ENCODE measurements at places on chromosomes 12 and 14.

GRCh38 chr12:7732993-7733392, 14.2 kb downstream of the CLEC4C start:
- no peak for DNase-seq

DNA sequence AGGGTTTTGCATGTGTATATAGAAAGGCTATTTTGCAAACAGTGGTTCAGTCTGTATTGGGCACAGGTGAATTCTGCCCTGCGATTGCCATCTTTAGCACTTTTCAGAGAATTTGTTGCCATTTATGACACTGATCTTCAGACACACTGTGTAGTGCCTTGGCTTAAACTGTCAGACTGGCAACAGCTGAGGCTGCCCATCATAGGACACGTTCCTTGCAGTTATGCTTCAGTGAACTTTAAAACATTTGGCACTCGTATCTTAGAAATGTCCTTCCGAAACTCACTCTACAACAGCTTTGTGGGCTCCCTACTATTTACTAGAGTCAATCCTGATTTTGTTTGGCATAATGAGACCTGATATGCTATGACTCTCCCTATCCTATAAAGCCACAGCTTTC, 29.1 kb downstream of the AP5M1 start:
- no peak for DNase-seq

GRCh38 chr14:92581966-92582566, 68.5 kb downstream of the RIN3 start:
- DNase-seq = no peak

DNA sequence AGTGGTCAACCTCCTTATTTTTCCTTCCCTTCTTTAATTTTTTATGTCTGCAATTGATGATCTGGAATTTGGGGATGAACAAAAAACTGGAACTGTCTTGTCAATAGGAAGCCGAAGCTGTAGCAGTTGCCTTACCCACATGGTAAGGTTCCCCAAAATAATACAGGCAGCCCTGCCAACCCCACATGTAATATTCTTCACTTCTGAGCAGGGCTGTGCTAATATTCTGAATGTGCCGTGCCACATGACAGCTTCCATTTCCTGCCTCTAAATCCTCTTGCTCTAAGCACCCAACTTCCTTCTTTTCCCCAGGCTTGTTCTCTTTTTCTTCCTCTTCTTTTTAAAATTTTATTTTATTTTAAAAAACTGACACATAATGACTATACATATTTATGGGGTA, 39.6 kb downstream of the GPATCH2L start:
- DNase-seq = no peak

DNA sequence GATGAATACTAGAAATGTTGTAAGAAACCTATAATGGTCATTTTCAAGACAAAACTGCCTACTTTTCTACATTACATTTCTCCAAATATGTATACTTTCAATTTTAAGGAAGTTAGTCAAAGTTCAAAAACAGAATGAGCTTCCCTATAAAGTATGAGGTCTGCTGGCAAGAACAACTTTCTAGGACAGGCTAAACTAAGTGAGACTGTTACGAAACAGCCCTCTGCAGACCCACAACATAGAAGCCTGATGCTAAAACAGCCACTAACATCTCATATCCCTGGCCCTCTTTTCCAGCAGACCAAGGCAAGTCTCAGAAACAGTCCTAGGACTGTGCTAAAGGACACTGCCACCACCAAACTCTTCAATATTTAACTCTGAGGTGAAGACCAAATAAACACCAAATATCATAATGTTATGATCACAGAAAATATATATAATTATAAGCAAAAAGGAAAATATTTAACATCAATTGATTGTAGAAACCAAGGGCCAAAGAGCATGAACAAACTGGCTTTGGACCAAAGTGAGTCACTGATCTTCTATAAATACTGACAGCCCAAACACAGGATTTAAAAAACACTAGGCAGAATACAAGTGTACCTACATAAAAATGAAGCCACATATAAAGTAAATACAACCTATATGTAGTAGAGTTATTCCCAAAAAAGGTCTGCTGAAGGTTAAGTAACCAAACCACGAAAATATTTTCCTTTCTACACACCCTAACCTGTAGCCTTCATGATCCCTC, 27.7 kb downstream of the PPP4R3A start:
- no peak for DNase-seq

DNA sequence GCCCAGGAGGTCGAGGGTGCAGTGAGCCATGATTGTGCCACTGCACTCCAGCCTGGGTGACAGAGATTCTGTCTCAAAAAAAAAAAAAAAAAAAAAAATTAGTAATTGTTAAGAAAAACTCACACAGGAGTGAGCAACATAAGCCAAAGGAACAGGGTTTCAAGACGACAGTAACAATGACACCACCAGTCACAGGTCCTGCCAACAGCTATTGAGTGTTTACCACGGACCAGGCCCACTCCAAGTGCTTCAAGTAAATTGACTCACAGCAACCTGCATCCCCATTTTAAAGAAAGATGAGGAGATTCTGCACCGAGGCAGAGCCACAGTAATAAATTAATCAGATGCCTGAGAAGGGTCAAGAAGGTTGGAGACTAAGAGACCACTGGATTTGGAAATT, 194.5 kb downstream of the DPF3 start:
- DNase-seq = no peak

DNA sequence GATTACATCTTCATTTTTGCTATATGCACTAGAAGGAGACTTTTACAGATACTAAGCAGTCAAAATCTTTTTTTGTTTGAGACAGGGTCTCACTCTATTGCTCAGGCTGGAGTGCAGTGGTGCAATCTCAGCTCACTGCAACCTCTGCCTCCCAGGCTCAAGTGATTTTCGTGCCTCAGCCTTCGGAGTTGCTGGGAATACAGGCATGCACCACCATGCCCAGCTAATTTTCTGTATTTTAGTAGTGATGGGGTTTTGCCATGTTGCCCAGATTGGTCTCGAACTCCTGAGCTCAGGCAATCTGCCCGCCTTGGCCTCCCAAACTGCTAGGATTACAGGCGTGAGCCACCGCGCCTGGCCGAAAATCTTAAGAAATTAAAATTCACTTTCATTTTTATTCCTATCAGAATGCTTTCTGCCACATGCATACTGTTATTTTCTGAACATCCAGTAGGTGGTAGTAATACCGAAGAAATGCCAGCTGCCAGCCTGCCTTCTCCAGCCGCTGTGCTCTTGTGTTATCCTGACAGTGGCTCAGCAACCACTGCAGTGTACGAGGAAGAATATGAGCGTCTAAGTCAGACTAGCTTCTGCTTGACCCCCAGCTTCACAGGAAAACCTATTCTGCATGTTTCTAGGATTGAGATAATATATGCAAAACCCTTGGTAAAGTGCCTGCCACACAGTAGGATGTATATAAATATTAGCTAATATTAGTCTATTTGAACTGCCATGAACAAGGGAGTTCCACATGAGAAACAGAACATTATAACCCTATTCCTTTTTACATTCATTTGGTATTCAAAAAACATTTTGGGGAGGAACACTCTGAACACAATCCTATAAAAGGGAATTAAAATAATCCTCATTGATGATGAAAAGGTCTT, 54.2 kb downstream of the RPAP3 start:
- DNase-seq = peak; percentile 60

GRCh38 chr14:69048456-69048855, 69.4 kb upstream of the ACTN1 start:
- no peak for DNase-seq

DNA sequence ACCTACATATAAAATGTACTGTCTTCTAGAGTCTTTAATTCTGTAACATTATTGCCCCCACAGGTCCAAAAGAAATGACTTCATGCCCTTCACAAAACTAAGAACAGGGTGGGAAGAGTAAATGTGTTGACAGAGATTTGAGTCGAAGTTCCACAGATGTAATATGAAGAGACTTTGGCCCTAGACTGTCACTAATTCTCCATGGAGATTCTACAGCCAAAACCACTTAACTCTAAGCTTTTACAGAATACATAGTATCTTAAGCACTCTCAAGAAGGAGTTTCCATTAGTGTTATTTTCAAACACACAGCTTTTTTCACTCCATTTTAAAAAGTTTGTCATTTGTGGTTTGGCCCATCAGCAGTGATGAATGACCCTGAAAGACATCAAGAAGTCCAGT, 56.3 kb downstream of the ABCC9 start:
- DNase-seq = no peak

- DNase-seq = no peak
These were observed 5.1 kb downstream of the BCL7A start for GRCh38 chr12:122026706-122027333.

DNA sequence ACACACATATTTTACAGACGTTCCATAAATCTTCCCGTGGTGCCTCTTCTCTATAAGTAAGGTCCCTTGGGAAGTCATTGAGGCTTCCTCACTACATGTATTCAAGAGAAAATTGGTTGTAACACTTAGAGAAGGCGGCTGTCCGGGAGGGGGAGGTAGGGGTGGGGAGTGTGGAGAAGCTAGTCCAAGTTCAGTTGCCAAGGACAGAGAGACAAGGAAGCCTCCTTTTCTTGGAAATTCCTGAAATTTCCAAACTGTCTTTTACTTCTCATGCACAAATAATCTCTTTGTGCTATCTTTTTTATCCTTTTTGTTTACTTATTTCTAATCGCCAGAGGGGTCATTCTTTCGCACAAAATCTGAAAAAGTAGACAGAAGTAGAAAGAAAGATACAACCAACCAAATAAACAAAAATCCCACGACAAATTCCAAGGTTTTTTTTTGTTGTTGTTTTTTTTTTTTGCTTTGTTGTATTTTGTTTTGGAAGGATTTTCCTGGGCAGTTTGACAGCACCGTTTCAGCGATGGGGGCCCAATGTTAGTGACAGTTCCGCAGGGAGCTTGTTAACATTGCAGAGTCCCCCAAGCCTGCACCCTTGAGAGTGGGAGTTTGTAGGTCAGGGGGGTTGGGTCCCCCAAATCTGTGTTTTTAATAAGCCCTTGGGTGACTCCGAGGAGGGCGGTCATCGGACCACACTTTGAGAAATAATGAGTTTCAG, 45.2 kb downstream of the MAP1LC3B2 start:
- DNase-seq = no peak

- DNase-seq = no peak
These were observed 67.3 kb downstream of the GSC start for GRCh38 chr14:94702629-94703028.

DNA sequence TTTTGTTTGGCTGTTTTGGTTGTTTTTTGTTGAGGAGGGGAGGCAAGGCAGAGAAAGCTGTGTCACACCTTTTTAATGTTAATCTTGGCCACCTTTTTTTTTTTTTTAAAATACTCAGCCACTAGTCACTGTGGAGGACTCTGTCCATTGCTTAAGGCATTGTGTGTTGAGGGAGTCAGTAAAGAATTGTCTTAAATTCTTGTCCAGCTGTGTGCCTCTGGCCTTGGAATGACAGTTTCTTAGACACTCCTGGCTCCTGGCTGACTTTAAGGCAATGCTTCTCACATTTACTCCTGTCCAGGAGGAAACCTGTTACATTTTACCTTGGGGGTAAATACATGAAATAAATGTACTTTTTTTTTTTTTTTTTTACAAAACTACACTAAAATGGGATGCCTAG, 18.1 kb upstream of the SMCO2 start:
- no peak for DNase-seq

DNA sequence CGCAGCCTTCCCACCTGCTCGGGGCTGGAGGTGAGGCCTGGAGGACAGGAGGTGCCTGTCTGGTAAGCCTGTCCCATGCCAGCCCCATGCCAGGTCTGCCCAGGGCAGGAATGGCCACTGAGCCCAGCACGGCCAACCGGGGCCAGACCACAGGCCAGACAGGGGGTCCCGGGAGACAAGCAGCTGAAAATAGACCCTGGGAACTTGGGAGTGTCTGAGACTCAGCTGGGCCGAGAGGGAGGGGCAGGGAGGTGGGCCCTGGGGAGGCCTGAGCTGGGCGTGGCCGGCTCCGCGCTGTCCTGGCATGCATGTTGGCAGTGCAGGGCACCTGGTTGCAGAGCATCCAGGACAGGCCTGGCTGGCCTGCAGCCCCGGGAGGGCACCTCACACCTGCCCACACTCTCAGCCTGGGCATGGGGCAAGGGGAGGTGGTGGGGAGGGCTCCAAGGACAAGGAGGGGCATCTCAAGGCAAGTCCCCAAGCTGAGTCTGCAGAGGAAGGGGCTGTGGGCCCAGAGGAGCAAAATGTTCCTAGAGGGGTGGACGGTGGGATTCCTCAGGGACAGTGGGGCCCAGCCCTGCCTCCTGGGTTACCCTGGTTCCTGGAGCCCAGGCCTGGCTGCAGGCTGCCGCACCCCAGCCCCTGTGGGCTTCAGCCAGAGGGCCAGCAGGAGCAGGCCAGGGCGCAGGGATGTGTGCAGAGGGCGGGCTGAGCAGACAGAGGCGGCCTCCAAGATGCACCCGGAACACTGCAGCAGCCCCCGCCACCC, 3.2 kb upstream of the CRIP1 start:
- no peak for DNase-seq

GRCh38 chr14:71363946-71364925, 457.0 kb downstream of the PCNX1 start:
- DNase-seq = no peak

DNA sequence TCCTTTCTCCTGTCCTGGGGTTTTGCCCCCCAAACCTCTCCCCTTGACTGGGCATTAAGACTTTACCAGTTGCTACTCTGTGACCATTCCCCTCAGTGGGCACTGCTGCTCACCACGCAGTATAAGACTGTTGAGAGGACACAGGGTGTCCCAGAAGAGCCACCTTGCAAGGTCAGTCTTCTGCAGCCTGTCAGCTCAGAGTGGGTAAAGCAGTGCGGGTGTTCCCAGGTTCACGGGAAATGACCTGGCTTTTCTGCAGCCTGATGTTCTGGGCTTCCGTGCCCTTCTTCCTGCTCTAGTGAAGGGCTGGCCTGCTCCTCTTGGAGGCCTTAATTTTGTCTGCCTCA, 34.2 kb downstream of the KCNA1 start:
- DNase-seq = no peak

DNA sequence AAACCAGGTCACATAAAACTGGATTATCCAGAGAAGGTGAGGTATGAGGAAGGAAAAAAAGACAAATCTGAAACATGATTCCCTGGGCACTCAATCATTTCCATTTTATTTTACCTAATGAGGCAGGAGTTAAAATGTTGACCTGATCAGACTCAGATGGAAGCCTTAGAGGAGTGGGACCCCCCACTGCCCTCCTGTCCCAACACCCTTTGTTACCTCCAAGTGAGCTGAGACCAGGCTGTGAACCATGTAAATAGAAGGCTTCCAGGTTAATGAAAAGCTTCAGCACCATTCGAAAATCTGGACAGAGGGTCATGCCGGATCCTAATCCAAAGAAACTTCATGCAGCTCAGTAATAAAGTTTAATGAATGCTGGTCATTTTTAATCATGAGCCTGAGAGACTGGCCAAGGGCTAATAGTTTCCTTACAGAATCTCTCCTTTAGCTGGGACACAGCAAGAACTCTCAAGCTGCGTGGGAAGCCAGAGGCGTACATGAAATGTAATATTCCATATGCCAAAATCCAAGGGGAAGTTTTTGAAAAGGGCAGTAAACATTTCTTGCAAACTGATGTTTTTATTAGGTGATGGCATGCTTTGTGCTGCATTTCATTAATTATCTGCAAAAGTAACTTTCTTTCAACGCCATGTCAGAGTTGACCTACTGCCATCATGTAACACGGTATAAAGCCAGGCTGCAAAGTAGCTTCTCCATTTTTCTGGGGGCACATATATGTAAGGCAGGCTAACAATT, 183.0 kb downstream of the PAX9 start:
- no peak for DNase-seq

GRCh38 chr12:90275088-90275487, 566.5 kb upstream of the ATP2B1 start:
- DNase-seq = no peak

GRCh38 chr12:104309446-104309993, 6.0 kb downstream of the EID3 start:
- DNase-seq = no peak

Measured in HEK293T (cell line).